Iris pigment epithelial cell (primary cell): ENCODE measurements at places on chromosomes 11 and 22.

DNA sequence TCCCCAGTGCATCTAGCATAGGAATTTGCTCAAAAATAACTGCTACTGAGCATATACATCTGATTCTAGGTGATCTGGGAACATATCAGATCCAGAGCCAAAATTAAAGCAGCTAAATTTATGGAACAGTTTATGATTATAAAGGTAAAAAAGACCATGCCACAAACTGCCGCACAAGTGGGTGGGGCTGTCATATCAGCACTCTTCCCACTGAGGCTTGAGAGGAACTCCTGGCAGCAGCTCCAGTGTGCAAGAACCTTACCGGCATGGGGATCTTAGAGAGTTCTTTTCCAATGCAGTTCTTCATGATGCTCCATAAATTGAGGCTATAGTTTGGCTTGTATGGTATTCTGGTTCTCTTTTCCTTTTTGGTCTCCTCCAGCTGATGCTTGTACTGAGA is 15.3 kb downstream of the OSBP start:
- DNase-seq: no peak

GRCh38 chr11:45537614-45538013 is 127.8 kb downstream of the CHST1 start:
- DNase-seq: peak; percentile 35

DNA sequence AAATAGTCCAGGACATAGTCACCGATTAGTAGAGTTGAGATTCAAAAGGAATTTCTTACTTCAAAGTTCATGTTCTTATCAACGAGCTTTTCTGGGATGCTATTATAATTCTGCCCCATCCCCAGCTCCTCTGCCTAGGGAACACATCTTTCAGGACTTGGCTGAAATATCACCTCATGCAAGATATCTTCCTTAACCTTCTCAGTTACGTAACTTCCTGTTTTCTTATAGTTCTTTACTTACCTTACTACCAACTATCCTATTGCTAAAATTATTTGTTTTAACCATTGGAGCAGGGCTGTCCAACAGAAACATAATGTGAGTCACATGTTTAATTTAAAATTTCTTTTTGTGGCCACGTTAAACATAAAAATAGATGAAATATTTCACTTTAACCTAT is 2.3 kb downstream of the NARS2 start:
- DNase-seq: no peak

DNA sequence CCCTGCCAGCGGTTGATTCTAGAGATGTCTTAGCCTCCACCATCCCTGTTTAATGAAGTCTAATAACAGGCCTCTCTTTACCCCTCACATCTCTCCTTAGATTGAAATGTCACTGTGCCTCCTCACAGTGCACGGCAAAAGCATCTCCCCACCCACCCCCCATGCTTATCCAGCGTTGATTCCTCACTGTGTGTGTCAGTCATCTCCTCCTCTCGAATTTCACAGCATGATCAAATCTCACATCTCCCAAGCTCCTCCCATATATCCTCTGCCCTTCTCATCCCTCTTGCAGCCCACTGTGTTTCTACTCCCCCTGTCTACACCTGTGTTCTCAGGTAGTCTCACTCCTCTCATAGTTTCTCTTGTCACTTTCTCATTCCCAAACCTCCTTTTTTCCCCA is 84.6 kb downstream of the DBX1 start:
- no peak for DNase-seq

GRCh38 chr11:118079491-118079890 is 2.6 kb downstream of the TMPRSS4 start:
- no peak for DNase-seq

DNA sequence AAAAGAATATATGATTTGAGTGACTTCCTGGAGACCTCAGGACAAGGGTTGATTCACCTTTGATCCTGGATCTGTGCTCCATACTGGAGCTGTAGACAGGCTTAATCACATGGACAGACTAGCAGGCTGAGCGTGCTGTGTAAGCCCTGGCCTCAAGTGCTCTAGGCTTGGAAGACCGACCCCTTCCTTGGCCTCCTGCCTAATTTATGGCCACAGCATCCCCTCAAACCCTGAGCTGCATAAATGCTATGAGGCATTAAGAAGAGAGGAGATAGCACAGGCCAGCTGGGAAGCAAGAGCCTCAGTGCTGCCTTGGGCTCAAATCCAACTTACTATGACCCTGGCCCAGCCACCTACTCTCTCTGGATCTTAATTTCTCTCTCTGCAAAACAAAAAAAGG is 385.1 kb downstream of the BUD13 start:
- DNase-seq: no peak

GRCh38 chr22:40487663-40488249 is 117.4 kb downstream of the SGSM3 start:
- DNase-seq: peak; percentile 41

- DNase-seq: peak; percentile 81
These were observed 4.8 kb upstream of the FBXO7 start for GRCh38 chr22:32469799-32470212.

DNA sequence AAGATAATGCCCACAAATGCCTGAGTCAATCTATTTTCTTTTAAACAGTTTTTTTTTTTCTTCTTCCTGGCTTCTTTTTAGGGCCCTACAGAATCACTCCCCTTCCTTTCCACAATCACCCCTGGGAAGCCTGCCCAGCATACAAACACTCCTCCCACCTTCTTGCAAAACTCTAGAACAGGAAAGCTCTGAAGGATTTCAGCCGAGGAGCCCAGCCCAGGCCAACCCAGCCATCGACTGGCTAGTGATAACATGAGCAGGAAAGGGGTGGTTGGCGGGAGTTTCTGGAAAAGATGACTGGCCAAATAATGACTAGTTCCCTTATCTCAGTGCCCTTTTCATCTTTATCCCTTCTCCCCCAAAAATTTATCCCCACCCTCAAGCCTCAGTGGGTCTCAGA is 68.2 kb downstream of the USP35 start:
- DNase-seq: peak; percentile 95

- no peak for DNase-seq
These were observed 78.5 kb downstream of the CYP2R1 start for GRCh38 chr11:14813516-14813915.

- no peak for DNase-seq
These were observed 4.0 kb downstream of the RCN1 start for GRCh38 chr11:32094923-32095322.

GRCh38 chr22:38921120-38921519 is 36.3 kb upstream of the APOBEC3A start:
- no peak for DNase-seq

- no peak for DNase-seq
These were observed 951.6 kb downstream of the DLG2 start for GRCh38 chr11:84675396-84676025.

DNA sequence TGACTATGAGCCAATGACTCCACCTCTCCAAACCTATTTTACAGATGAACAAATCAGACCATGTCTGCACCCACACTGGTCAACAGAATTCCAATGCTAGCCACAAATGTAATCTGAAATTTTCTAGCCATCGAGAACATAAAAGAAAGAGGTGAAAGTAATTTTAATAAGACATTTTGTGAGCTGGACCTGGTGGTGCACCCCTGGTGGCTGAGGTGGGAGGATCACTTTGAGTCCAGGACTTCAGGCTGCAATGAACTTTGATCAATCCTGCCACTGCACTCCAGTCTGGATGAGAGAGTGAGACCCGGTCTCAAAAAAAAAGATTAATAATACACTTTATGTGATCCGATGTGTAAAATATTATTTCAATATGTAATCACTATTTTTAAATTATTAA is 9.4 kb upstream of the RNF185 start:
- no peak for DNase-seq

- no peak for DNase-seq
These were observed 40.7 kb upstream of the XBP1 start for GRCh38 chr22:28841111-28841510.

- no peak for DNase-seq
These were observed 46.6 kb downstream of the KDM2A start for GRCh38 chr11:67165623-67166022.

DNA sequence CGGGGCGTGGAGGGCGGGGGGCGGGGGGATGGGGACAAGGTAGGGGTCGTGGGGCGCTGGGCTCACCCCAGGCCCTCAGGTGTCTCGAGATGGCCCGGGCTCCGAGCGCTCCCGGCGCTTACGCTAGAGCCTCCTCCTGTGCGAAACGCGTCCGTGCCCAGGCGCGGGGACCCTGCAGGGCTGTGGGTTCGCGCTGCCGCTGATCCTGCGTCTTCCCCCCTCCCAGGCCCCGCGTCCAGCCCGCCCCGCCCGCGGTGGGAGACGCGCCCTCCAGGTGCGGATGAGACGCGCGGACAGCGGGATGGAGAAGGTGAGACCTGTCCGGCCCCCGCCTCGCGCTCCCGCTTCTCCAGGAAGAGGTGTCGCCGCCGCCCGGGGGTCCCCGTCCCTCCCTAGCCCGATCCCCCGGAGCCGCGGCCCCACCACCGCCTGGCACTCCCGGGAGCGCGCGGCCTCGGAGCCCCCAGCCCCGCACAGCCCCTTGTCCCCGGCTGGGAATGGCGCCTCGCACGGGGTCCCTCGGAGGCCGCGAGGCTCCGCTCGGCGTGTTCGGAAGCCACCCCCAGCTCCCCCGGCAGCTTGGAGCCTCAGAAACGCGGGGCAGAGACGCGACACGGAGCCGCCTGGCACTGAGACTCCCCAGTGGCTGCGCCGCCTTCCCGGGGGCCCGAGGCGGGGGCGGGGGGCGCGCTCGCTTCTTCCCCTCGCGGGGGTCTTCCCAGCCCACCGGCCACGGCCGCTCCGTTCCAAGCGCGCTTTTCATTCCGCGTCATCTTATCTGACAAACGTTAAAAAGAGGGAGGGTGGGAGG is 27.6 kb upstream of the TOLLIP start:
- DNase-seq: peak; percentile 12

- DNase-seq: no peak
These were observed 339.7 kb upstream of the B3GAT1 start for GRCh38 chr11:134751766-134752165.

GRCh38 chr11:20598492-20598891 is 916 bp upstream of the SLC6A5 start:
- DNase-seq: no peak
